ENCODE measurements at places on chromosomes 1 and 21.

GRCh38 chr1:31626223-31627207 is 9.0 kb downstream of the HCRTR1 start:
- peak; percentile 23 for DNase-seq

- peak; percentile 15 for DNase-seq
Measured at GRCh38 chr1:243487649-243488227, 231.9 kb downstream of the SDCCAG8 start.

- no peak for DNase-seq
Measured at GRCh38 chr1:247175458-247175857, 3.6 kb upstream of the ZNF124 start.

GRCh38 chr1:40384887-40385286 is 11.4 kb downstream of the SMAP2 start:
- DNase-seq, result no peak

GRCh38 chr21:36428761-36429432 is 43.7 kb downstream of the CHAF1B start:
- DNase-seq, result peak; percentile 14

- DNase-seq, result no peak
Measured at GRCh38 chr1:18283601-18284385, 176.2 kb downstream of the IGSF21 start.

DNA sequence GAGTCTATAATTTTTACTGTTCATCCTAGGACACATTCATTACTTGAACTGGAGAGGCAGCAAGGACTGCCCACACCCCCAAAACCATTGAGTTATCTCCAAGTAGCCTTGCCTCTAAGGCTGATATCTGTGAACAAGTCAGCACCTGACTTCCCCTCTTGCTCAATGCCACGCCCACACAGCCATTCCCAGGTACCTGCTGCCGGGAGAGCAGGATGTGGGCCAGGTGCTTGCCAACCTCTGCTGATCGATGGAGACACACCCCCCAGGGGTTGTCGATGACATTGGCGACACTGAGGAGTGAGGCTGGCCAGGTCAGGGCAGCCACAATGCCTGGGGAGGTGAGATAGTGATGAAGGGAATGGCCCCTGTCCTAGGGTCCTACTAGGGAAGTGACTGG is 60.1 kb downstream of the TMCO4 start:
- no peak for DNase-seq

GRCh38 chr1:221781102-221781755 is 39.3 kb upstream of the DUSP10 start:
- no peak for DNase-seq

DNA sequence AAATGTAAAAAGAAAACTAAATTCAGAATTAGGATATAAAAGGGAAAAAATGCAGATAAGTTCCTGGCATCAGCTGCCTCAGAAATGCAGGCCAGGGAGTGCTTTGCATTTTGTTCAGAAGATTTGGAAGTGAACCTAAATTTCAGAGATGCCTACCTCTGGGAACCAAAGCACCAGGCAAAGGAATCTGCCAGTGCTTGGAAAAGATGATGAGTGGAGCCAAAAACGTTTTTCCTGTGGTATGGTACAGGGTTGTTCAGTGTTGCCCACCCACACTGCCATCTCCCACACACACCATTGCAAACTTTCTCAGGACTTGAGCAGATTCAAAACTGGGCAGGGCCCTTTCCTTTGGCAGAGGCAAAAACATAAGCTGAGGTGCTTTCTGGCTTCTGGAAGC is 349.5 kb downstream of the TGFB2 start:
- no peak for DNase-seq

DNA sequence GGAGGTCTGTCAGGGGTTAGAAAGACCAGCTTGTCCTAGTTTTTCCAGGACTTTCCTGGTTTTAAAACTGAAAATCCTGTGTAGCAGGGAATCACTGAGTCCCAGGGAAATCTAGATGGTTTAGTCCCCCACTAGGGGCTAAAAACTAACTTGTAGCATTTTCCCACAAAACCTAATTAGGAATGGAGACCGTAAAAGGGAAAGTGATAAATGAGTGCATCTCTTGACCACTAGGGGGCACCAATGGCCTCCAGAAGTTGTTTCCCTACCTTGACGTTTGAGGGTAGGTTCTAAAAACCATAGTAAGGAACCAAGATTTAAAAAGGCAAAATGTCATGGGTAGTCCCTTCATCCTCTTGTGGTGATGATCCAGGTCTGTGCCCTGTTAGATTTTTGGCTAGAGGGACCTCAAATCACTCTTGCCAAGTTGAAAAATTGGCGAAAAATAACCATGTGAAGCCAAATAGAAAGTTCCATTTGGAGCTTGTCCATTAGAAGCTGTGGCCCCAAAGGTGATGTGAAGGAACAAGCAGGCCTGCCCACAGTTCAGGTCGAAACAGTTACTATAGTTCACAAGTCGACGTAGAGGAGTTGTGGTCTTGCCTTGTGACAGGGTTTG is 24.5 kb downstream of the CLIC6 start:
- peak; percentile 67 for DNase-seq

- no peak for DNase-seq
Measured at GRCh38 chr1:111653709-111654108, 34.1 kb downstream of the RAP1A start.

DNA sequence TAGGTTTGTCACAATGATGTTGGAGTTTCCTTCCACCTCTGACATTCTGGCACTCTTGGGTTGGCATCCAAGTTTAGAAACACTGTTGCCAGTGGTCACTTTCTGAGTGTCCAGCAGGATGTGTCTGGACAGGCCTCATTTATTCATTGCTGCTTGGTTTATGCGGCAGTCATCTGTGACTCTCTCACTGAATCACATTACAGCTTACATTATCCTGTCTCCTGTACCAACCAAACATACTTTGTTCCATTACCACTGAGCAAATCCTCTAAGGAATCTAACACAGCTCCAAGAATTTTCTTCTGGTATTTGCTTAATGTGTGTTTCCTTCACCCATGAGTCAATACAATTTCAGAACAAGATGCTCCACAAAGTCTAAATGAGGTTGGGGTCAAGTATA is 19.9 kb downstream of the SGIP1 start:
- no peak for DNase-seq

- DNase-seq, result no peak
Measured at GRCh38 chr1:204473400-204473965, 21.1 kb downstream of the PIK3C2B start.

GRCh38 chr1:159869607-159870006 is 7.2 kb upstream of the VSIG8 start:
- DNase-seq, result no peak

DNA sequence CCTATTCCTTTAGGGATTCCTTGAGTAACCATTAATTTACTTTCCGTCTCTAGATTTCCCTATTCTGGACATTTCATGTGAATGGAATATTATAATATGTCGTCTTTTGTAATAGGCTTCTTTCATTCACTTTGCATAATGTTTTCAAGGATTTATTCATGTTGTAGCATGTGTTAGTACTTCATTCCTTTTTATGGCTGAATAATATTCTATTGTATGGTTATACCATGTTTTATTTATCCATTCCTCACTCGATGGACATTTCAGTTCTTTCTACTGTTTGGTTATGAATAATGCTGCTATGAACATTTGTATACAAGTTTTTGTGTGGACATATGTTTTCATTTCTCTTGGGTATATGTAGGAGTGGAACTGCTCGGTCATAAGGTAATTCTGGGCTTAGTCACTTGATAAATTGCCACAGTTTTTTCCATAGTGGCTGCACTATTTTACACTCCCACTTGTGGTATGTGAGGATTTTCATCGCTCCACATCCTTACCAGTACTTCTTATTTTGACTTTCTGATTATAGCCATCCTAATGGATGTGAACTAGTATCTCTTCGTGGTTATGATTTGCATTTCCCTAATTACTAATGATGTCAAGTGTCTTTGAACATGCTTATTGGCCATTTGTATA is 17.7 kb downstream of the PPP2R5A start:
- DNase-seq, result peak; percentile 86

DNA sequence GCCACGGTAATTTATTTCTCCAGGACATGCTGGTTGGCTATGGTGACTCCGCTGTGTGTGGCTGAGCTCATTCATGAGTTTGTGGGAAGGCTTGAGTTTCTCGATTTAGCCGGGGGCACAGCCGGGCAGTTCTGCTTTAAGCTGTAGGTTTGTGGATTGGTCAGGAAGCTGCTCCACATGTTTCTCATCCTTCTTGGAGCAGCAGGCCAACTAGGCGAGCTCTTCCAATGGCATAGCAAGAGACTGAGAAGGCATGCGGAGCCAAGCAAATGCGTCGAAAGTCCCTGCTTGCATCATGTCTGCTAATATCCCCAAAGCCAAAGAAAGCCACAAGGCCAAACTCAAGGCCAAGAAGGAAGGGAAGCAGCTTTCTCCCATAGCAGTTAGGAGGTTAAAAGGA is 71.6 kb upstream of the GREM2 start:
- DNase-seq, result no peak

DNA sequence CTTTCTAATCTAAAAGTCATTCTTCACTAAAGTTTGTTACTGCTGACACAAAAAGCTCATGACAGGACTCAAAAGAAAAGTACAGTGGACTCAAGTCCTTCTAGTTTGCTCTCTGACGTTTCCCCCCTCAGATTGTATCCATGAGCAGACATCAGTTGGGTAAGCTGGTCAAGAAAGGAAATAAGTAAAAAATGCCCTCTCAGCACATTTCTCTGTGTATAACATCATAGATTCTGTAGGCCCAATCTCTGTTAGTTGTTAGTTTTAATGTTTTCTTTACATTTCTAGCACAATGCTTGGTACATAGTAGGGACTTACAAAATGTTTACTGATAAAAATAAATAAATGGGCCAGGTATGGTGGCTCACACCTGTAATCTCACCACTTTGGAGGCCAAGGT is 96.8 kb downstream of the NR5A2 start:
- DNase-seq, result no peak

- no peak for DNase-seq
Measured at GRCh38 chr1:89070509-89070908, 5.5 kb upstream of the GBP1 start.

DNA sequence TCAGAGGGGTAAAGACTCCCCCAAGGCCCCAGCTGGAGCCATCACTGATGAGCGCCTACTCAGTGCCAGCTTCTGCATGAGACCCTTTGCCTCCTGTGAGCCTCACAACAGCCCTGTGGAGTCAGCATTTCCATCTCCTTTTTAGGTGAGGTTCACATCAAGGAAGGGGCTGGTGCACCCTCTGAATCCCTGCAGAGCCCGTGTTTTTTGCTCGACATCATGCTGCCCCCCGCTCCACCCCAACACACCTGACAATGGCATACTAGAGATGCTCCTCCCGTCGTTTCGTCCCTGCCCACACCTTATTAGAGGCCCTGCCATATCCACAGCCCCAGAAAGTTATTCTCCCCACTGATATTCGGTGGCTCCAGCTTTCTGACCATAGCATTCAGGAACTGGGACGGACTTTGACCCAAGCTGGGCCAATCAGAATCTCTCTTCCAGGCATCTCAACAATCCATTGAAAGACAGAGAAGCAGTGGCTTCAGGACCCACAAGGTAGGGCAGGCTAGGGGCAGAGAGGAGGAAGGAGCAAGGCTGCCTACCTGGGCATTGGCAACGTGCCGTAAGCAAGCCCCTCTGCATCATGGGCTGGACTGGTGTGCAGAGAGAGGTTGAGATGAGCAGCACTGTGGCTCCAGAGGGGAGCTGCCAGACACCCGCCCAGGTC is 32.7 kb downstream of the EPHA10 start:
- DNase-seq, result no peak

DNA sequence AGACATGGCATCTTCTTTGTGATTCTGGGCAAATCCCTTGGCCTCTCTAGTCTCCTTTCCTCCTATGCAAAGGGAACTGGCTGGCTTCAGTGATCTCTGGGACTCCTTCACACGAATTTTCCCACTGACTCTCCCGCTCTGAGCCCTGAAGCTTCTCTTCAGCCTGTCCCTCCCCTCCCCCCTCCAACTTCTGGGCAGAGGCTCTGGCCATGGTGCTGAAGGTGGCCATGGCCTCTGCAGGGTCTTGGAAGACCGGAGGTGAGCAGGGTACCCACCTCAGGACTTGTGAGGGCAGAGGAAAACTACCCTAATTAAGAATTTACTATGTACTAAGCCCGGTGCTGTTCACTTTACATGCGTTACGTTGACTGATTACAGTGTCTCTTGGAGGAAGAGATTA is 29.4 kb upstream of the POU3F1 start:
- DNase-seq, result peak; percentile 28

DNA sequence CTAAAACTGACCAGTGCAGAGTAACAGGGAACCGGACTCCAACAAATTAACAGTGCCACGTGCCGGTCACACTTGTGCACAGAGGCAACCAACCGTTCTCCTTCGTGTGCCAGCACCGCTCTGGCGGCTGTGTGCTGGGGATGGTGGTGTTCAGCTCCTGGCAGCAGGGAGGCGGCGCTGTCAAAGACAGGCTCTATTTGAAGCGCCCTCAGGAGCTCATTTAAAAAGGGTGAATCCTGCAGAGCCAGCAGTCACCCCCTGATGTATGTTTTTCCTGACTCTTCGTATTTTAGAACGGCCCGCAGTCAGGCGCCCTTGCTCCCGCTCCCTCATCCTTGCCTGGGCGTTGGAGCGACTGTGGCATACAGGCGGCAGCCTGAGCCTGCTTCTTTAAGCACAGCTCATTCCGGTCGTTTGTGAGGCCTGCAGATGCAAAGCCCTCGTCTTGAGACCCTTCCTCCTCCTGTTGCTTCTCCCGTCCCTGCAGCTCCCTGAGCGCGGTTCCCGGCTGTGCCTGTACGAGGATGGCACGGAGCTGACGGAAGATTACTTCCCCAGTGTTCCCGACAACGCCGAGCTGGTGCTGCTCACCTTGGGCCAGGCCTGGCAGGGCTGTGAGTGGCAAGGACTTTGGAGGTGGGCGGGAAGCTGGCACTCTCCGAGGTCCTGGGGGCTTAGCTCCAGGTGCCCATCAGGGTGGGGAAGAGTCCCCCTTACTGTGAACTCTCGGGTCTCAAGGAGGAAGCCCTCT is 1.1 kb downstream of the DFFB start:
- peak; percentile 36 for DNase-seq

DNA sequence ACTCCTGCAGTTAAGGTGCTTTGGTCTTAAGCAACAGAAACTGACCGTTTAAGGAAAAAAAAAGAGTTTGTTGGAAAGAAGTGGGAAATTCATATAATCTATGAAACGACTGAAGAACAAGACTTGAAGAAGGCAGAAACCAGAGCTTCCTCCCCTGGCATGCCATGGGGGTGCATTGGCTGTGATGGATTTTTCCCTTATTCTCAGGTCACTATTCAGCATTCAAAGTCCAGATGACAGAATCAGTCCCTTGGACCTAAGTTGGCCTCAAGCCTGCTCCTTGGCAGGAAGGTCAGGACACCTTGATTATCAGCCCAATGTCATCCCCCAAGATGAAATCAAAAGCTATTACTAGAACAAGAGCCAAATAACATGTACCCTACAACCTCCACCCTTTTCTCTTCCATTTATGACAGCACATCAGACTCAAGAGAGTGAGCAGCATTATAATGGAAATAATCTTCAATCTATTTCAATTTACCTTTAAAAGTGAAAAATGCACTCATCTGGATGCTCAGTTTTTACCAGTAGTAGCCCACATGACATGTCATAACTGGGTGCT is 15.8 kb upstream of the TMEM9 start:
- DNase-seq, result no peak

GRCh38 chr1:201888282-201889089 is at the start of gene SHISA4:
TSS of gene SHISA4 (plus strand) at chr1:201888898. CDS start at chr1:201888995, 97 bp downstream.
- DNase-seq, result peak; percentile 61

All from fibroblast of lung (primary cell).